H1 (cell line): ENCODE measurements at places on chromosomes 11 and 22.

DNA sequence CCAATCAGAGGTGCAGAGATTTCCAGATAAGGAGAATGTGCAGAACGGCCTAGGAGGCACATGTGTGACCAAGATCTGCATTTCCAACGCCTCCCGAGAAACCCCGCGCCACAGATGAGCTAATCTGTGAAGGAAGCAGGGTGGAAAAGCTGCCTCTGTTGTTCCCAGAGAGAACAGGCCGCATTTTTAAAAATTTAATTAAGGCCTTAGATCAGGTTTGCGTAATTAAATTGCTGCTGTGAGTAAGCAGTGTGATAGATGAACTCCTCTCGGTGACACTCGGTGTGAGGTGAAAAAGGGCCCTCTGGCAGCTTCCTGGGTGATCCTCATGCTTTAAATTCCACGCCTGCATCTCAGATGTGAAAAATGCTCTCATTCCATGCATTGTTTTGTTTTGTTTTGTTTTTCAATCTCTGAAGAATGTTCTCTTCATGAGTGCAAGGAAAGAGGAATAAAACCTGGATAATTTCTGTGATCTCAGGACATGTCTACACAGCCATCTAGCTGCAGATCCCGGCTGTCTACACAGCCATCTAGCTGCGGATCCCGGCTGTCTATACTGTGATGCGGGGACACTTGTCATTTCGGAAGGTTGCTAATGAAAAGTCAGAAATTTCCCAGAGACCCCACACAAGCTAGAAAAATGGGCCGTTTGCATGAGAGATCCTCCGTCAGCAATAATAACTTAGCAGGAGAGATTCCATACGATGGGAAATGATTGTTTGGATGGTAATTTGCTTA, 1398.9 kb downstream of the BRD1 start:
- H3K27ac ChIP-seq = no peak overlapping the region
- no peaks in the 10 kb centered on the region for H3K27me3 ChIP-seq
- H3K4me3 ChIP-seq = no peak overlapping the region
- DNase-seq = no peak

- H3K4me3 ChIP-seq = no peak overlapping the region
- peaks cover 10% of the 10 kb centered on the region for H3K4me1 ChIP-seq
- H3K27me3 ChIP-seq = no peaks in the 10 kb centered on the region; the same call in 1 of the 2 replicates
- no peaks in the 10 kb centered on the region for H3K36me3 ChIP-seq
- no peak overlapping the region for H3K27ac ChIP-seq
Measured at GRCh38 chr11:120523196-120523595, 11.6 kb downstream of the GRIK4 start.

DNA sequence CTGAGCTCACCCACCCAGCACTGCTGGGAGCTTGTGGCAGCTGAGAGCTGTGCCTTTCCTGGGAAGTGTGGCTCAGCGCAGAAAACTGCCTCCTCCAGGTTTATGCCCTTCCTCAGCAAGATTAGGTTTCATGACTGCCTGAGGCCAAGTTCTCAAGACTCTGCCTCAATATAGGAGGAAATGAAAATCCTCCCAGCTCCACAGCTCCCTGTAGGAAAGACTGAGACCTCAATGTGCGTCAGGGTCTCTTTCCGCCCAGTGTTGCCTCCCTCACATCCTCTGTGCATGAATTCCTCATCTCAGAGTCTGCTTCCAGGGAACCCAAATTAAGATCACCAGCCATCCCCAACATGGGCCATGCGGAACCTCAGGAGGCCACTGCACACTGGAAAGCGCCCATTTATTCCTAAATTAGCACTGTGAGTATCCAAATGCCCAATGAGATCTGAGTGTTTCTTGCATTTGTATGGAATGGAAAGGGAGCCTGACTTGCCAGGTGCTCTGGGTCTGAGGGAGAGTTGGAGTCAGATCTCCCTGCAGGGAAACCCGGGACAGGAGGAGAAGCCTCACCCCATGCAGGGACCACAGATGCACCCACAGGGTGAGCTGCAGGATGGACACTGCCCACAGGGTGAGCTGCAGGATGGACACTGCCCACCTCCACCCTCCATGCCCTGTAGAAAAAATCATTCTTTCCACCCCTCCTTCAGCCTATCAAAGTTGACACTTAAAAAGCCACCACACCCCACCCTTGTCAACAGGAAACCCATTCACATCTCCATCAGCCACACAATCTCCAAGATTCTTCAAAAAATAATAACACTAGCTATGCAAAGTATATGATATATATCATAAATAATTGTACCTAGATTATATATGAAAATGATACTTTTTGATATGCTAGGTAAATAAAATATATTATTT, 97.4 kb upstream of the IGLL5 start:
- no peak for DNase-seq
- H3K27ac ChIP-seq = no peak overlapping the region
- H3K36me3 ChIP-seq = no peaks in the 10 kb centered on the region
- H3K4me1 ChIP-seq = no peaks in the 10 kb centered on the region
- no peak overlapping the region for H3K4me3 ChIP-seq

DNA sequence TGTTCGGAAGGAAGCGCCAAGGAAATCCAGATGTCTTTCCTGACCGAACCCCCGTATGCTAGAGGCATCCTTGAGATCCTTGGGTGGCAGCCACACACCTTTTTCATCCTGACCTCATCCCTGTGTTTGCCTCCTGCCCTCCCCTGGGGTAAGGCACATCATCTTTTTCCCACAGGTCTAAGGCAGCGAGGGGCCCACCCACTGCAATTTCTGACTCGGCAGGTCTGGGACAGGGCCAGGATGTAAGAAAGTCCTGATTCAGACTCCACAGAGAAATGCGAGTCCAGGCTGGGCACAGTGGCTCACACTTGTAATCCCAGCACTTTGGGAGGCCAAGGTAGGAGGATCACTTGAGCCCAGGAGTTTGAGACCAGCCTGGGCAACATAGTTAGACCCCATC, 10.5 kb downstream of the ZMAT5 start:
- no peak overlapping the region for H3K4me3 ChIP-seq
- no peaks in the 10 kb centered on the region; the same call in 1 of the 2 replicates for H3K4me1 ChIP-seq
- no peaks in the 10 kb centered on the region for H3K27me3 ChIP-seq
- H3K27ac ChIP-seq = no peak overlapping the region

- no peaks in the 10 kb centered on the region for H3K36me3 ChIP-seq
- H3K4me3 ChIP-seq = no peak overlapping the region
- H3K27ac ChIP-seq = no peak overlapping the region
- DNase-seq = no peak
- no peaks in the 10 kb centered on the region for H3K4me1 ChIP-seq
- H3K27me3 ChIP-seq = no peaks in the 10 kb centered on the region
Measured at GRCh38 chr11:91860661-91861060, 364.0 kb upstream of the FAT3 start.
